ENCODE measurements at places on chromosomes 11 and 22.

DNA sequence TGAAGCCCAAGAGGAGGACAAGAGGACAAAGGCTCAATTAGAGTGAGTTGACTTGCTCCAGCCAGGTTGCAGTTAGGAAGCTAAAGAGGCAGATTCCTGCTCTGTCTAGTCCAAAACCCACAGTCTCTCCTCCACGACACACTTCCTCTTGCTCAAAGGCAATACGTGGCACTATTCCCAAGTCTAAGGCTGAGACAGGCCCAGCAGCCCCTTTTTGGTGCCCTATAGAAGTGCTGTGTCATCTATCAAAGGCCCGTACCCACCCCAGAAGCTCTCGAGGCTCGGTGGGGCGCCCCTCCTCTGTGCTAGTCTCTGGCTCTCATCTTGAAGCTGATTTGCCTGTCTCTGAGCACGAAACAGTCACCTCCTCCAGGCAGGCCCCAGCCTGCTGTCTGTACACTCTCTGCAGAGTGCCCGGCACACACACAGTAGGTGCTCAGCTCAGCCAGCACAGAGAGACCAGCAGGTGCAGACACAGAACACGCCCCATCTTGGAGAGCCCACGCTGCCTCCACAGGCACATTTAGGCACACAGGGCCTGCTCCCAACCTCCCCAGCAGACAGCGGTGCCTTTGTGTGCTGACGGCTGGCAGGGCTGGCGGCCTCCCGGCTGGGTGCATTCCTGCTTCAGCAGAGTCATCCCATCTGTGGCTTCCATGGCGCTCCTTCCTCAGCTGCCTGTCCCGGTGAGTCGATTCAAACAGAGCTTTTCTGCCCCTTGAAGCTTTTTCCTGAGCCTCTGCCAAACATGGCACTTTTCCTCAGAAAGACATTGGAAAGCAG, 52.8 kb downstream of the MYH9 start:
- no peak for DNase-seq

DNA sequence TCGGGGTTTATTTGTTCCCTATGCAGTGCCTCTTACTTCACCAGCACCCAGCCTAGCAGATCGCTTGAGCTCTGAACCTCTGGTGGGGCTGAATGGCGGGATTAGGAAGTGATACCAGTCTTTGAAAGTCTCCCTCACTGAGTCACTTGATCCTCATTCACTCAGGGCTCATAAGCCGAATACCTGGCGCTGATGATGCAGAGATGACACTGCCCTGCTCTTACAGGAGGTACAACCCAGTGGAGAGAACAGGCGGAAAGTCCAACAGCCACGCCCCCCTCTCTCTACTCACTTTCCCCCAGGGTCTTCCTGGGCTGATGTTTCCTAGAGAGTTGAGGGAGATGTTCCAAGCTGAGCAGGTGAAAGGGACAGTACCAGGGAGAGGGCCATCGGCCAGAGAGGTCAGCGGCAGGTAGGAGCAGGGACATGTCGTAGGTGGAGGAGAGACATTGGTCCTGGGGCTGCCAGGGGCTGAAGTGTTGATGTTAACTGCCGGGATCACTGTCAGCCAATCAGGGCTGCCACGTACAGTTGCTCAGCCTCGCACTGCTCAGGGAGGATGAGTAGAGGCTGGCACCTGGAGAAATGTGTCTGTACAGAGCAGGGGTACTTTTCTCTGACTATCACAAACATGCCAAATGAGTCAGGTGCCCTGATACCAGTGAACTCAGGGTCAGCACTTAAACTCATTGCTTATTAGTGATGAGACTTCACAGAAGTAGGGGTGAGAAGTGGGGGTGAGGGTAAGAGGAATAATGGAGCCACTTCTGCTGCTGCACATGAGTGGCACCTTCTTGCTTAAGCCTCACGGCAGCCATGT, 9.9 kb upstream of the APOBEC3A start:
- no peak for DNase-seq

DNA sequence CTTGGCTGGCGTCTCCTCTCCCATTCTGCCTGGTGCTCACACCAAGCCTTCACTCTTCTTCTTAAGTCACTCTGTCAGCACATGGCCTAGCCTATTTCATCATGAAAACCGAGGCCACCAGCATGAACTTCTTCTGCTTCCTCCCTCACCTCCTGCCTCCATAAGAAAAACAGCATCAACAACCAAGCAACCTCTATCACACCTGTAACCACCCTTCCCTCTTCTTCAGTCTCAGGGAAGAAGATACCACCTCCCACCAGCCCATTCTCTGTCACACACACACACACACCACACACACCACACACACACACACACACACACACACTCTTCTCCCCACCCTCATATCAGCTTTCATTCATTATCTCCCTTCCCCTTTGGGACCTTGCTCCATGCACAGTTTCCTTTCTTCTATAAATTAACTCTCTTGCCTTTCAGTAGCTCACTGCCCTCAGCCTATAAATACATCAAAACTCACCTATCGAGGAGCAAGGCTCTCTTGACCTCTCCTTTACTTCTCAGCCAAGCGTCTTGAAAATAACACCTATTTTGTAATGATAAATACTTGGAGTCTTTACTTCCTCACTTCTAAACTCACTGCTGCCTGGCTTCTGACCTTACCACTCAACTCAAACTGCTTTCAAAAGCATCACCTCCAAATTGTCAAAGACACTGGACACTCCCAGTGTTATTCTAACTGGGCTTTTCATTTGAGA, 36.6 kb downstream of the SC5D start:
- DNase-seq, result no peak

DNA sequence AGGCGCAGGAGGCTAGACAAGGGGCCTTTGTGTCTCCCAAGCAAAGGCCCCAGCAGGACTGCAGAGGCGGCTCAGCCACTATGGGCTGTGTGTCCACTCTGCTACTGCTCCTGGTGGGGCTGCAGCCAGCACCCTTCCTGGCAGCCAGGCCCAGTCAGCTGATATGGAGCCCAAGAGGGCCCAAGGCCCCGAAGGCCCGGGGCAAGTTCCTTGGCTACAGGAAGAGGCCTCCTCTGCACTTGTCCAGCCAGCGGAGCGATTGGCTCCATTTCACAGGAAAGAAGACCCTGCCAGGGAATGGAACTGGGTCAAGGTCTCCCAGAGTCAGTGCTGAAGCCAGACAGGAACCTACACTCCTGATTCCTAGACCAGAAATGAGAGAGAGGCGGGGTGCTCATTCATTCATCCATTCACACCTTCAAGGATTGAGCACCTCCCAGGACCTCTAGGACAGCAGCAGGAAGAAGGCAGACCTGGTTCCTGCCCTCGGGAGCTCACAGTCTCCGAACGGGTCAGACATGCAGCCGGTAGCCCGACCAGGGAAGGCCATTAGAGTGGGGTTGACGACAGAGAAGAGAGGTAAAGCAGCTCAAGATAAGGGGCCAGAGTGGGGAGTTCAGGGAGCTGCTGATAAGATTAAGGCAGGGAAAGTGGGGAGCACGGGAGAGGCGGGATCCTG, 811 bp upstream of the P2RY2 start:
- DNase-seq, result no peak

DNA sequence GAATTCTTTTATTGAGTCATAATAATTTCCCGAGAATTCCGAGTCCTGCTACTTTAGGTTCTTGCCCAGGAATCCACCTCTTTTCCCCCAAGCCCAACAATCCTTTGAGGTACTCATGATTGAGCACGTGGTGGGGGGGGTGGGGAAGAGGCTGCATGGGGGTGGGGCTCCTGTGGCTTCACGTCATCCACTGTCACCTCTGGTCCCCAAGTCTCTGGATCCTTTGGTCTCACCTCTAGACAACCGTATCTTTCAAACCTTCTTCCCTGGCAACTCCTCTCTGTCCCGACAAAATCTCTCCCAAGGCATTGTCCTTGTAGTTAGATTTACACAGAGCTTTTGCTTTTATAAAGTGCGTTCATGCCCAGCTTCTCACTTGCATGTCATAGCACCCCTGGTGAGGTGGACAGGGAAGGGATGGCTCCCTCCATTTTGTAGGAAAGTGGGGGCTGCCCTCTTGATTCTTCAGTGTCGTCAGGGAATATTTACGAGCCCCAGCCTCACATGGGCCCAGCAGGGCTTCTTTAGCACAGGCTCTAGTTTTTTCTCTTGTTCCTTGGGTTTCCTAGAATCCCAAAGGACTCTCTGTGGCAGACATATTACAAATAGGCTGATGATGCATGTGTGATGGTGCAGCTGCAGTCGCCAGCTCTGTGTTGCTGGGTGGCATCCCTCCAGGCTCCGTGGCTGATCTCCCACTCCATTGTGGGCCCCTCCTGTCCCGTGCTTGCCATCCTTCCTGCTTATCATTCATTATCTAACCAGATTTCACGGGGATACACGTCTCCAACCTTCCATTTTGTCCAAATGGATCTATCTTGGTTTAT, 8.4 kb downstream of the UCP3 start:
- DNase-seq, result no peak

- DNase-seq, result peak; percentile 23
Observed at GRCh38 chr11:61627850-61628661, 47.2 kb upstream of the SYT7 start.
